ENCODE measurements at places on chromosomes 4 and X.

GRCh38 chrX:66876776-66877175 lies 237.9 kb upstream of the EDA2R start:
- no peak for DNase-seq

- DNase-seq, result no peak
These were observed 8.1 kb upstream of the TBC1D25 start for GRCh38 chrX:48531358-48531959.

DNA sequence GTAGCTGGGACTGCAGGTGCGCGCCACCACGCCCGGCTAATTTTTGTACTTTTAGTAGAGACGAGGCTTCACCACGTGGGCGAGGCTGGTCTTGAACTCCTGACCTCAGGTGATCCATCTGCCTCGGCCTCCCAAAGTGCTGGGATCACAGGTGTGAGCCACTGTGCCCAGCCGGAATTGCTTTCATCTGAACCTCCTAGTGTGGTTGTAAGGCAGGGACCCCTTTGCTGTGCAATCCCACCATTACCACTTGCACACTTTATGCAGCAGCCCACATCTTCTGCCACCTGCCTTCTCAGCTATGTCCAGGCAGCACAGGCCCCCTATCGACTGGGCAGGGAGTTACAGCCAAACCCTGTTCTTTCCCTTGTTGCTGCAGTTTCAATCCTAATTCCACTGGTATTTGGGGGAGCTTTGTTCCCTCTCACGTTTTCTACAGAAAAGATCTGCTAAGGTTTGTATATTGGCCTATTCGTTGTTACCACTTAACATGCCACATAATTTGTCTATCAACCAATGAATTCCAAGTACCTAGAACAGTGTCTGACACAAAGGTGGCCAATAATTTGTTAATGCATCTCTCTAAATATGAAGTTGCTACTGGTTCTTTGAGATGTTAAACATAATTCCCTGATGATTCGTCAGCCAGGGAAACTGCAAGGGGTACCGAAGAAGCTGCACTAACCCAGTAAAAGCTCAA lies 6.5 kb downstream of the RPL39 start:
- DNase-seq, result peak; percentile 21

DNA sequence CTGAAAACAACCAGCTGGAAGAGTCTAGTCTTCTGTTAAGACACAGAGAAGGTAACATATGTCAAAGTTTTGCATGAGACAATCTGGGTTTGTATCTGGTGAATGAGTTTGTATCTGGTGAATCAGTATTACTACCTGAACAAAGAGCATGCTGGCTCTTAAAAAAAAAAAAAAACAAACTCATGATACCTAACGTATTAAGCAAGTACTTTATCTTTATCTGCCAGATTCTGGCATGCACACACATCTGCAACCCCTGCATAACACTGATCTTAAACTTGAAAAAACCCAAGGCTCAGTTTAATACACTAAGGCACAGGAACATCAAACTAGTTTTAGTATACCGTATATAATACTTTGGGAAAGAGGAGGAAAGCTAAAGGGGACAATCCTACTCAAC lies 5.8 kb downstream of the YTHDC1 start:
- no peak for DNase-seq

- DNase-seq, result no peak
These were observed 53.2 kb downstream of the PPM1K start for GRCh38 chr4:88230969-88231771.

DNA sequence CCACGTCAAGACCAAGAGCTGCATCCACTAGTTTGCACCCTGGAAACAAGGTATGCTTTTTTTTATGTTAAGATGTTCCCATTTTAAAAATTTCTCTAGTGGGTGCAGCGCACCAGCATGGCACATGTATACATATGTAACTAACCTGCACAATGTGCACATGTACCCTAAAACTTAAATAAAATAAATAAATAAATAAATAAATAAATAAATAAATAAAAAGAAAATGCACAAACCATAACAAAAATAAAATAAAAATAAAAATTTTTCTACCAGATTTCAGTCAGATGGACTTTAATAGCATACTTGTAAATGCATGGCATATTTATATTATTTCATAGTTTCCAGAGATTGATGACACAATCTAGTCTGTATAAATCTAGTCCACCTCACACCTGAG lies 1.9 kb upstream of the PRR27 start:
- DNase-seq, result no peak

GRCh38 chrX:78573630-78574029 lies 85.5 kb downstream of the RTL3 start:
- DNase-seq, result no peak

DNA sequence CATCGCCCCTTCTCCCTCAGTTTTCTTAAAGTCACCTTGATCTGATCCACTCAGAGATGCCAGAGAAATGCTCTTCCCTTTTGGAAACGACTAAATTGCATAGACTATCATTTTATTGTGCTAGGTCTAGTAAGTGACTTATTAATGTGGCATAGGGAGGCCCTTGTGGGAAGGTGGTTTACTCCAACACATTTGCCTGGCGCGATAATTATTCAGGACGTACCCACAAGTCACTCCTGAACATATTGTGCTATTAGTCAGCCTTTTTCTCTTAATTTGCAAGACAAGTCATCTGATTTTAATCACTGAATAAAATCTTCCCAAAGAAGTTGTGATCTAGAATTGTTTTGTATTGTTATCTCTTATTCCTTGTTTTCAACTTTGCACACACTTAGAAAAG lies 7.6 kb downstream of the ENPEP start:
- no peak for DNase-seq

DNA sequence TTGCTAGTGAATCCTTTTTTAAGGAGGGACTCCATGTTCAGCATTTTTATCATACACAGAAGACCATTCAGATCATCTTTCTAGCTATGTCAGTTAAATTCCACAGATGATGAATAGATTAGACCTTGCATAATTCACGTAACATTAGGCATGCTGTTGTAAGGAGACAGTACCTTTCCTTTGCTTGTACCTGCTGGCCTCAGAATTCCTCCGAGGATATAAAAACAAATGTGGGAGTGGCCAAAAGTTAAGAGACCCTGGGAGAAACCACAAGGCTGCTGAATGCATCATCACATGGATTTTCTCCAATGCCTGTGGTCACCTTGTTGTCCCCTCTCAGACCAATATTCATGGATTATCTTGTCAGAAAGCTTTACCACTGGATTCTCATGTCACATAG lies 201.4 kb downstream of the MAGEB17 start:
- no peak for DNase-seq

DNA sequence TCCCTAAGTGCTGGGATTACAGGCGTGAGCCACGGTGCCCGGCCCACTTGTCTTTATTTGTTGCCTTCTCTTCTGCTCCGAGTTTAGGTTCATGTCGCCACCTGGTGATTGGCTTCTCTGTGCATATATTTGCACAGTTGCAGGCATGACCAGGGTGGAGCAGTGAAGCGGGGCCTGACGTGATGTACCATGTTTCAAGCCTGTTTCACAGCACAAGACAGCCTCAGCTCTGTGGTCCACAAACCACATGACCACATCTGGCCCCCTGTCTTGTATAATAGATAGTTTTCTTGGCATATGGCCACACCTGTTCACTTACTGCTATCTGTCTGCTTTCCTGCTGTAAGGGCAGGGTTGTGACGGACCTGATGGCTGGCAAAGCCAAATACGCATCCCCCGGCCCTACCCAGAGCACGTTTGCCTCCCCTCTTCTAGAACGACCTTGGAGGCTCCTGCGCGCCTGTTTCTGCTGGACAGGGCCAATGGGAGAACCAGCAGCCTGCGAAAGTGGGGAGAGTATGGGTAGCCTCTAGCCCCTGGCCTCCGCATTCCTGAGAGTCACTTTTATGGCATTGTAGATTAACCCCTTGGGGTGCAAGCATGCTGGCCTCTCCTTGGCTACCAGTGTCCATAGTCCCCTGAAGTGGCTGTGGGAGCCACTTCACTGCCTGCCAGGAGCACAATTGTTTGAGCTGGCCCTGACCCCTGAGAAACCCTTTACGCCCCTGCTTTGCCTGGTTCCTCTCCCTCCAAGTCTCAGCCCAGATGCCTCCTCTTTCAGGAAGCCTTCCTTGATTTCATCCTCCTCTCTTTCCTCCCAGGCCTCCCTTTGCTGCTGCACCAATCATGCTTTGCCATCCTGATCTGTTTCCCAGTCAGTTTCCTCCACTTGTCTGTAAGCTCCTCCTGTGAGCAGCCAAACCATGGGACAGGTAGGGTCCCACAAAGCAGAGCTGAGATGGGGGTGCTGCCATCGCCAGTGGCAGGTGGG lies 6.0 kb upstream of the SH3TC1 start:
- no peak for DNase-seq

GRCh38 chr4:52202251-52202779 lies 151.2 kb downstream of the SPATA18 start:
- DNase-seq, result no peak
